Fibroblast of the aortic adventitia (primary cell): ENCODE measurements at places on chromosomes 2 and 18. TPM values are rescaled to one million over a fixed set of nuclear protein-coding genes. Genes with fewer than 3 reads are reported as not detected.

DNA sequence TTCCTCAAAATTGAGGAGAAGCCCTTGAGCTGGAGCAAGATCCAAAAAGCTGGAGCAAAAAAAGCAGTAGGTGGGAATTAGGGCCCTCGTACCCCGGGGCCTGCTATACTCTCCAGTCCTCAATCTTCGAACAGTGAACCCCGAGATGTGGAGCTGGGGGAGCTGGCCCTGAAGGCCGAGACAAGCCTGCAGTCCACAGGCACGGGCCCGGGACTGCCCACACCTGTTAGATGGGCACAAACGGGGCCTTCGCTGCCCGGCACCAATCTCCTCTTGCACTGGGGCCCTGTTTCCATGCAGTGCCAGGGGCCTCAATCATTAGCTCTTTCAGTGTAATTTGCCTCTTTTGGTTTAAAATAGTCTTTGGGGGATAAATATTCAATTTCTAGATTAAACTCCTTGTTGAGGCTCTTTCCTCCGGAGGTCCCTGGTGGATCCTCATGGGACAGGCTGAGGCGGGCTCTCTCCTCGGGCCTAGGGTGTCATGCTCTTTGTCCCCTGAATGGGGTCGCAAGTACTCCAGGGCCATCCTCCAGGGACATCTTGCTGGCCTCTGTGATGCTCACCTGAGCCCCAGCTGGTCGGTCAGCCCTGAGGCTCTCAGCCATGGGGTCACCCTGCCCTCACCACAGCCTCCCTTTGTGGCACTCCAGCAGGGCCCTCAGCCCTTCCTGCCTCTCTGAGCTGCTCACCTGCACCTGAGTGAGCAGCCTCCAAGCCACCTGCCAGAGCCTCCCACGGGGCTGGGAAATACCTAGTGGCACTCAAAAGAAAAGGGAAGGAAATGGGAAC lies 223.6 kb downstream of the ALPK2 start:
- no peak for DNase-seq

Gene ATP6V1B1
- total RNA-seq: 0.09 and 0.57 TPM in 2 replicates

DNA sequence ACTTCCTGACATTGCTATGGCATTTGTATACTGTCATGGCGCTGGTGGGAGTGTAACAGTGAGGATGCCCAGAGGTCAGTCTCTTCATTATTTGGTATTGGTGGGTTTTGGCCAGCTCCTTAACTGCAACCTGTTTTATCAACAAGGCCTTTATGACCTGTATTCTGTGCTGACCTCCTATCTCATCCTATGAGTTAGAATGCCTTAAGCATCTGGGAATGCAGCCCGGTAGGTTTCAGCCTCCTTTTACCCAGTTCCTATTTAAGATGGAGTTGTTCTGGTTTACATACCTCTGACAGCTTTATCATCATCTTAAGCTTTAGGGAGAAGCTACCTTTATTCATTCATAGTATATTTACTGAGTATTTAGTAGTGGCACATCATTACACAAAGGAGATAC lies 103.8 kb downstream of the RAPGEF4 start:
- no peak for DNase-seq

Gene RESP18
- total RNA-seq: not detected in 2 replicates

DNA sequence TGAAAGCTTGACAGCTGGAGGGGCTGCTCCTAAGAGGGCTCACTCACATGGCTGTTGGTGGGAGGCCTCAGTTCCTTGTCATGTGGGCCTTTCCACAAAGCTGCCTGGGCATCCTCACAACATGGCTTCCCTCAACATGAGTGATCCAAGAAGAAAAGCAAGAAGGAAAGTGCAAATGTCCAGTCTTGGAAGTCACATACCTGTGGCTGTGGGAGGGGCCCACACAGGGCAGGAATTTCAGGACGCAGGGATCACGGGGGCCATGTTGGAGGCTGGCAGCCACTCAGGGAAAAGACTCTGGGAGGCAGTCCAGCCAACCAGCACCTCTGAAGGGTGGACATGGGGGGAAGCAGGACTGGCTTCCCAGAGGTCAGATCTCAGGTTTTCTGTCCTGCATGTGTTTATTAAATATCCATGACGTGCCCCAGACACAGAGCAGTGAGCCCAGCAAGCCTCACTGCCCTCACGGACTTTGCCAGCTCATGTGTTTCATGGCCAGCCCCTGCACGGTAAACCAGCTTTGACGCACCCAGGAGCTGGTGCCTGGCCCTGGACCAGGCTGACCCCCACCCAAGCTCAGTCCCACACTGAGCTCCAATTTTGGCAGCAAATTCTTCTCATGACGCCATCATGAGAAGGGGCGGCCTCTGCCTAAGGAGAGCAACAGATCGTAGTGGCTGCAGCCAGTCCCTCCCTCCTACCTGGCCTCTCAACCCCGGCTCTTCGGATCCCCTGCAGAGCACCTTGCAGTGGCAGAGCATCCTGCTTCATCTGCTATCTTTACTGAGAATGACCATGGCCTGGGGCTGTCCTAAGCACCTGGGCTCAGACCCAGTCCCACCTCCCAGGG lies 34.7 kb upstream of the GPR17 start:
- no peak for DNase-seq

Gene SKOR2
- not detected in 2 replicates for total RNA-seq

Gene THSD7B
- 0.36 TPM in 1 of 2 replicates, not detected in the other for total RNA-seq

Gene ADGRF3
- total RNA-seq: 0.09 TPM in 1 of 2 replicates, not detected in the other

Gene EVX2
- total RNA-seq: not detected in 2 replicates

Gene KCNF1
- not detected in 2 replicates for total RNA-seq

DNA sequence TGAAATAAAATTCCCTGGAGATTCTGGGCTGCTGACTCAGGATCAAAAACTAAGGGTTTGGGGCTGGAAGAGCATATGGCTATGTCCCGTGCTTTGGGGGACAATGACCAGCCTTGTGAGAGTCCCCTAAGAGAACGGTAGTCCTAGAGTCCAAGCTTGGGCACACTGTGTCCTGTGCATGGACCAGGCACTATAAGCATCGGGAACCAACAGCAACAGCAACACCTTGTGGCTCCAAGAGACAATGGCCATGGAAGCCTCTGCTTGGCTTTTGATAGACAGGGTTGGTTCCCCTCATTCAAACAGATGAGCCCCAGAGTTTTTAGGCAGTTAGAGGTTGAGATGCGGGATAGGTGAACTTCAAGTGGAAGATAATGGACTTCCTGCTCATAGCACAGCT lies 294.4 kb upstream of the CHAC2 start:
- DNase-seq: no peak

Gene TLX2
- total RNA-seq: not detected in 2 replicates

GRCh38 chr2:238573065-238573778 lies 146.5 kb downstream of the ASB1 start:
- no peak for DNase-seq
